ENCODE measurements at places on chromosomes 3 and 15.

- no peak for DNase-seq
Measured at GRCh38 chr3:143187111-143187510, 67.5 kb downstream of the CHST2 start.

DNA sequence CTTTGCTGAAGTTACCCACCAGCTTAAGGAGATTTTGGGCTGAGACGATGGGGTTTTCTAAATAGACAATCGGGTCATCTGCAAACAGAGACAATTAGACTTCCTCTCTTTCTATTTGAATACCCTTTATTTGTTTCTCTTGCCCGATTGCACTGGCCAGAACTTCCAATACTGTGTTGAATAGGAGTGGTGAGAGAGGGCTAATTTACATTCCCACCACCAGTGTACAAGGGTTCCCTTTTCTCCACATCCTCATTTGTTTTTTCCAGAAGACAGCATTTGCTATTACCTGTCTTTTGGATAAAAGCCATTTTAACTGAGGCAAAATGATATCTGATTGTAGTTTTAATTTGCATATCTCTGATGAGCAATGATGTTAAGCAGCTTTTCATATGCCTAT, 329.9 kb upstream of the TPRG1 start:
- no peak for DNase-seq

- DNase-seq: no peak
Measured at GRCh38 chr3:102972350-102972749, 537.5 kb downstream of the ZPLD1 start.

GRCh38 chr15:64635499-64636495, 139.6 kb downstream of the RBPMS2 start:
- no peak for DNase-seq

DNA sequence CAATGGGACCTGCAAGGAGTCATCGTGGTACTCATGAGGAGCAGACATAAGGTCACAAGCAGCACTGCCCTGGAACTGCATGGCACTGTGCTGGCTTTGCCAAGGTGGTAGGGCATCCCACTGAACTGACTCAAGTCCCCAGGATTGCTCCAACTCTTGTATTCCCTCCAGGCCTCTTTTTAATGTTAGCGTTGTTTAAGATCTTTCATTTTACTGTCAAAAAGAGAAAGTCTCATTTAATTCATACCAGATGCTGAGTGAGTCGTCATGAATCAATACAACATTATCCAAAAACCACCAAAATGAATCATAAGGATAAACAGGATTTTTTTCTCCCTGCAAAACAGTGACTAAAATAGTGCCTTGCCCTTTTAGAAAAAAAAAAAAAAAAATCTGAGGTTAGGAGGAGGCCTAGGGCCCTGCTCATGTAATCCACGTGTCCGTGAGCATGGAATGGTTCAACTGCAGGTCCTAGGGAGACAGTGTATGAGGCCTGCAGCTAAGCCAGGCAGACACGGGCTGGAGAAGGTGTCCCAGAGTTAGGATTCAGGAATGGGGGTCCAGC, 36.7 kb upstream of the BLM start:
- no peak for DNase-seq

GRCh38 chr15:61315471-61315870, 86.4 kb upstream of the RORA start:
- DNase-seq: no peak

- DNase-seq: no peak
Measured at GRCh38 chr3:133874344-133874743, 21.3 kb downstream of the RAB6B start.

DNA sequence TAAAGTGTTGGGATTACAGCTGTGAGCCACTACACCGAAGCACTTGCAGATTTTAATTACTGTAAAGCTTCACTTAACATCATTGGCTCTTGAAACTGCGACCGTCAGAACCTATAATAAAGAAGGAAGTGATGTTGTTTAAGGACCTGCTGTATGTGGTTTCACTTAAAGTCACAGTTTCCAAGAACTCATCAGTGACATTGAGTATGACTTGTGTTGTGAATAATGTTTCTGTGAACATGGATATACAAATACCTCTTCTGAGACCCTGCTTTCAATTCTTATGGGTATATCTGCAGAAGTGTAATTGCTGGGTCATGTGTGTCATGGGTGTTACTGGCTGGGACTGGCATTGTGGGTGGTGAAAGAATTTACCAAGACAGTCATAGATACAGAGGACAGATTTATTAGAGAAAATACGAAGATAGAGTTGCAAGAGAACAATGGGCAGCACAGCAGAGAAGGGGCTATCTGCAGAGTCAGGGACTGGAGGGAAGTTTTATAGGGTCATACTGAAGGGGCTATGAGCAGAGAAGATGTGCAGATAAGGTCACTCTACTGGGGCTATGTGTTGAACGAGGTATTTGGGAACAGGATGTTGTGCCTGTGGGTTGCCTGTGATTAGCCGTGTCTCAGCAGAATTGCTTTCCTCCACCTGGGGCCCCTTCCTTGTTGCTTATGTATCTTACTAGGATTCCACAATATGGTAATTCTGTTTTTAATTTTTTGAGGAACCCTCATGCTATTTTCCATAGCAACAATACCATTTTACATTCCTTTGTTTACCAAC, 4.5 kb downstream of the NDUFB5 start:
- no peak for DNase-seq

DNA sequence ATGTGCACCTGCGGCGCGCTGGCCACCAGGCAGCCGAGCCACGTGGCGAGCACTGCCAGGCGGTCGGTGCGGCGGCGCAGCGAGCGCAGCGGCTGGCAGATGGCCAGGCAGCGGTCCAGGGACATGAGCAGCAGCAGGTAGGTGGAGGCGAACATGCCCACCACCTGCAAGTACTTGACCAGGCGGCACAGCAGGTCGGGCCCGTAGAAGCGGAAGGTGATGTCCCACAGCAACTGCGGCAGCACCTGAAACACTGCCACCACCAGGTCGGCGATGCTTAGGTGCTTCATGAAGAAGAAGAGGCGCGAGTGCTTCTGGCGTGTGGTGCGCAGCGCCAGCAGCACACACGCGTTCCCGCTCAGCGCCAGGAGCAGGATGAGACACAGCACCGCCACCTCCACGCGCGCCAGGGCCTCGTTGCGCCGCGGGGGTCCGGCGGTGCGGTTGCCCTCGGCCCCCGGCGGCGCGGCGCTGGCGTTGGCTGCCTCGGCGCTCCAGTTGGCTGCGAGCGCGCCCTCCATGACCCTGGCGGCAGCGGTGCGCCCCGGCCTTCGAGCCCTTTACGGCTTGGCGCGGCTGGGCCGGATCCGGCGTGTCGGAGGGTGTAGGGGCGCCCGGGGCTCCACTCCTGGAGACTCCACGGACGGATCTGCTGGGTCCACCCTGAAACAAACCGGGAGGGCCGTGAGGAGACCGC, 1.6 kb downstream of the OXTR start:
- DNase-seq: peak; percentile 43

DNA sequence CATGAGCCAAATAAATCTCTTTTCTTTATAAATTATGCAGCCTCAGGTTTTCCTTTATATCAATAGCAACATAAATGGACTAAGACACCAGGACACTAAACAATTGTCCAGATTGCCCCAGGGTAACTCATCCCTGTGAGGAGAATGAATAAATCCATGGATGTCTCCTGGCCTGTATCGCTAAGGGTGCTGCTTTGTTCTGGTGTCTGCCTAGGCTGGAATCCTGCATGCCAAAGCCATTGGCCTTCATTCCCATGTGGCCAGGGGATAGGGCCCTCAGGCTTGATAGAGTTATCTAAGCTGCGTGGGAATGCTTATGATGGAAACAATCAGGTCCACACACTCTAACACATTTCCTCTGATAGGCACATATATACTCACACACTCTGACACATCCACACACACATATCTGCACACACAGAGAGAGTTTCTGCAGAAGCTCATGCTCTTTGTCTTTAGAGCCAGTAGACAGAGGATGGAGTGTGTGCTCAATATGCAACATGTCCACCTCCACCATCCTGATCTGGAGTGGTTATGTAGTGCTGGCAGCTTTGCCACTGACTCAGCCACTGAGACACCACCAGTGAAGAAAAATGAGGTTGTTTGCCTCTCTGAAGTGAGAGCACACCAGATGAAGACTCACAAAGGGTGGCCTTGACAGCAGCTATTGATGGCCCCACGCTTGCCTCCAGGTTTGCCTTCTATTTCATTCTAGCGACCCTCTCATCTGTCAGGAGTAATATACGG, 24.0 kb upstream of the DGKG start:
- DNase-seq: no peak

- no peak for DNase-seq
Measured at GRCh38 chr3:126934031-126934531, 48.8 kb upstream of the PLXNA1 start.

DNA sequence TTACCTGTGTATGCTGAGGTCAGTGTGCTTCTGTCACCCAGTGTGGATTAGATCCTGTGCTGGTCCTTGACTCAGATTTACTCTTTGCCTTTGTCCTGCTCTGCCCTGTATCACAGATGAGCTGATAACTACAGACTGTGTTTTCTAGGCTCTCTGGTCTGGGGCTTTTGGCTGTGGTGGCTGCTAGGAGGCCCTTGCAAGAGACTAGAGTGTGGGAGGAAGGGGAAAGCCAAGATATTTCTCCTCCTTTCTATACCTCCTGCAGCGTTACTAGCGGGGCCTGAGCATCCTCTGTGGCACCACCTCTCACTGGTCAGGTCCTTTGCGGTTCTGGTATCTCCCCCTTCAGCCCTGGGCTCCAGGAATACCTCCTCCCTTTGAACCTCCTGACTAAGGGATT, 282.3 kb upstream of the TBC1D5 start:
- no peak for DNase-seq

DNA sequence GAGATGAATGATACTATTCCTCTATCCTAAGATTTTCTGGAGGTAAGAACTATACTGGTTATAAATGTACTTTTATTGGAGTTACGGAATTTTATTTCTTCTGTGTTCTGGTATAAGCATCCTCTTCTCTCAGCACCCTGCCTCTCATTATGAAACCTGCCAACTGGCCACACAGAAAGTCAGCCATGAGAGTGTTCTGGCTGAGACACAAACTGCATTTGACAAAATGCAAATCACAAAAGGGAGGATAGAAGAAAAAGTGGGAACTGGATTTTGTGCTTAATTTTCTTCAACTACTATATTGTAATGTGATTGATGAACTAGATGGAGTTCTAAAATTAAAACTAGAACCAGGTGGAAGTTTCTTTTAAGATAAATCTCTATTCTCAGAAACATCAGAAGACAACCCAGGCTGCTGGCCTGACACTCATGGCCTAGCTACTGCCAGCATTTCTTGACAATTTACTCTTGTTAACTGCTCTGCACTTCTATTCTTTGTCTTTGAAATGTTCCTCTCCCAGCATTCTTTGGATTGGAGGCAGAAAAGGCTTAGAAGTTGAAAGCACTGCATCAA, 143.1 kb downstream of the WDR76 start:
- no peak for DNase-seq

- DNase-seq: no peak
Measured at GRCh38 chr3:167102071-167102470, 278.0 kb downstream of the ZBBX start.

DNA sequence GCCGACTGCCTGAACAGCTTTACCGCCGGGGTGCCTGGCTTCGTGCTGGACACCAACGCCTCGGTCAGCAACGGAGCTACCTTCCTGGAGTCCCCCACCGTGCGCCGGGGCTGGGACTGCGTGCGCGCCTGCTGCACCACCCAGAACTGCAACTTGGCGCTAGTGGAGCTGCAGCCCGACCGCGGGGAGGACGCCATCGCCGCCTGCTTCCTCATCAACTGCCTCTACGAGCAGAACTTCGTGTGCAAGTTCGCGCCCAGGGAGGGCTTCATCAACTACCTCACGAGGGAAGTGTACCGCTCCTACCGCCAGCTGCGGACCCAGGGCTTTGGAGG, 815 bp downstream of the SPINT1 start:
- peak; percentile 44 for DNase-seq

DNA sequence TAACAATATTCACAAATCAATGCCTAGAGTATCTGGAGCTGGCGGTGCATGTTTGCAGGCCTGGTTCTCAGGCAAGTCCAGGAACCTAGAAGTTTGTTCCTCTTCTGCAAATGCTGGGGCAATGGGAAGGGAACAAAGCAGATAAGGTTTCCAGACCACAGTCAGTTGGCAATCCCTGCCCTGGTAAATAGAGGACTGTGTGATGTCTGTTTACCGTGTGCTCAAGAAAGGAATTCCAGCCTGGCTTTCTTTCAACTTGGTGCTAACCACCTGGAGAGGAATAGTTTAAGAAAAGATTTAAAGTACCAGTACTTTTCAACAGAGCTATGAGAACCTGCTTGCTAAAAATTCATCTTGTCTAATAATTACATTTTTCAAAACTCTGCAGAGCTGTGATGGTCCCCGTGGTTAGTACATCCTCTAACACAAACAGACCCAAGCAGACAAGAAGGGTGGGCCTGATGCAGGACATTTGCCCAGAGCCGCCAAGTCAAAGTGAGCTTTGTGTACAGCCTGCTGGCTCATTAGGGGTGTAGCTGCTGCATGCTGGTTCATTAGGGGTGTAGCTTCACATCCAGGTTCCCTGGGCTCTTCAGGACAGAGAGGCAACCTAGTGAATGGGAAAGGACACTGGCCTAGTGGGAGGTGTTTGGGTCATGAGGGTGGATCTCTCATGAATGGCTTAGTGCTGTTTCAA, 220.5 kb downstream of the SQOR start:
- no peak for DNase-seq

DNA sequence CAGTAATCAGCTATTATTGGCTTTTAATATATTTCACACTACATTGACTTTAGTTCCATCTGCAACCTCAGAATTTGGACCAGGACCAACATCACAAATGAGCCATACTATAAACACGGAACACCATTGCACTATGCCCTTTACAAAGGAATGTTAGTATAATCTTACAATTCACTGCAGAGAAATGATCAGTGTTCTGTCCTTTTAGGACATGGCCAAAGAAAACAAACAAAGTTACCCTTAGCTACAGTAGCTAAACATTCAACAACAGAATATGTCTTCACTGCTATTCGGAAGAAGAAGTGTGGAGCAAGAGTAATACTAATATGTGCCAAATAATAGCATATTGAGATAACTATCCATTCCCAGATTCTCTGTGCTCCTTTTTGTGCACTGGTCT, 90.4 kb downstream of the NAALADL2 start:
- no peak for DNase-seq

GRCh38 chr3:62570888-62571287, 197.5 kb upstream of the FEZF2 start:
- no peak for DNase-seq

GRCh38 chr3:10290481-10291176, 2.1 kb downstream of the GHRL start:
- DNase-seq: no peak

DNA sequence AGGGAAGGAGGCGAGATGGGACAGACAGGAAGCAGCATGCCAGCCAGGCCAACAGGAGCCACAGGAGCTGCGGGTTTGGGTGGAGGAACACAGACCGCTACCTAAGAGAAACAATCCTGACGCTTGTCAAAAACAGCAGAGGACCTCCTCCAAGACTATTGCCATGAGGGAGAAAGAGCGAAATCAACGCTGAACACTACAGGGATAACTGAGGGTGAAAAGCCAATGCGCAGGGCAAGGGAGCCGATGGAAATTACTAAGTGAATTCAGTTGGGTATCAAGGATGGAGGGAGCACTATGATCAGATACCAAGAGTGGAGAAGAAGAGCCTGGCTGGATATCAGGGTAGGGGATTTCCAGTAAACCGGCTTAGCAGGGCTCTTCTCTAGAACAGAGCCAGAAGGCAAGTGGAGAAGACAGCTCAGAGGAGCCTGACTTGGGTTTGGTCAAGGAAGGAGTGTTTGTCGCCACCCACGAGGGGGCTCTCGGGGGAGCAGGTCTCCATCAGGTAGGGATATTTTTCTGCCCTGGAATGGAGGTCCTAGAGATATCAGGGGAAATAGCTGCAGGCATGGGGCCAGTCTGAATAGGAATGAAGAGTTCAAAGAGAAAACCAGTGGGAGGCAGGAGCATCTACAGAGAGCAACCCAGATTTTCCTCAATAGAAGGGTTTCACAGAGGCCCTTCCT, 48.4 kb downstream of the SLC41A3 start:
- DNase-seq: no peak
